Femur (tissue), 1 donor: ENCODE measurements at places on chromosomes 5 and 9.
A peak's percentile ranks its signal among the peaks of the same experiment; 100 is the strongest.

GRCh38 chr5:172007175-172008110 is 1.0 kb upstream of the FBXW11 start:
- DNase-seq, result no peak

DNA sequence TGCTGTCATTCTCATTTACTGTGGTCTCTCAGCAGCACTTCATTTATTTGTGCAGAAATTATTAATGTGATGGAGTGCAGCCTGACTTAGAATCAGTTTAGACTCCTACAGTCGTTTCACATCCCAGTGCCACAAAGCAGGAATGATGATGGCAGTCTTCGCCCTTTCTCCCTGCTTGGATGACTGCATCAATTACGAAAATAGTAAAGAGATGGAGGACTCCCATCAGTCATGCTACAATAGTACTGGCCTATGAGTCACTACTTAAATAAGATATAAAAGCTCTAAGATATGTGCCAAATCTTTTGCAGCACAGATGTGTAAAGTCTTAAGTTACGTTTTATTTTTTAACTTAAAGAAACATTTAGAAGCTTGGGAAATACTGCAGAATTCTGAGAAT is 263.9 kb downstream of the CHSY3 start:
- no peak for DNase-seq

DNA sequence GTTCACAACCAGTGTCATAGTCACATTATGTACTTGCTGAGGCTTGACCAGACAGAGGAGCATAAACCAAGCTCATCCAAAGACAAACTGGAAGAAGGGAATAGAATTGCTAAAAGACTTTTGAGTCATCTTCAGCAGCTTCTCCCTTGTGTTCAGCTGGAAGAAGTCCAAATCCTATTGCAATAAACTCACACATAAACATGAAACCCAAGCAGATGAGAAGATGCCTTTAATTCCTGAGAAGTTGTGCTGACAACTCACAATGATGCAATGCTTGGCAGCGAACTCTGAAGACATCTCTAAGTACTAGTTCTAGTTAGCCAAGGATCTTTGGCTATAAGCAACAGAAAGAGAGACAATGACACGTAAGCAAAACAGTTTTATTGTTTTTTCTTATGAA is 642.1 kb downstream of the KCTD16 start:
- DNase-seq, result peak; percentile 33

DNA sequence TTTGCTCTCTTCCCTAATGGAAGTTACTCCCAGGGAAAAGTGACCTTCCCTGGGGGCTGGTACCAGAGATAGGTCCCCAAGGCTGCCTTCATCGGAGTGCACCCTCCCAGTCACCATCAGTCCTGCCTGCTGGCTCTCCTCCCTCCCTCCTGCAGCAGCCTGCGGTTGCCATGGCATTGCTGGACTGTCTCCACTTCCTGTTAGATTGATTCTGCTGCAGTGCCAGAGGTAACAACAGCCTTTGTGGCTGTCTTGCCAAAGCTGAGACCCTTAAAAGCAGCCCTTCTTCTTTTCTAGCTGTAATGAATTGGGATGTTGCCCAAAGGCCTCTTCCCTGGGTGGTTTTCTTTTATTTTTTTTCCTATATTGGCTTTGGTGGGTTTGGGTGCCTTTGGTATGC is 78.1 kb upstream of the PRLR start:
- DNase-seq, result peak; percentile 27

- no peak for DNase-seq
These were observed 4.9 kb upstream of the FAM163B start for GRCh38 chr9:133614056-133614455.

- no peak for DNase-seq
These were observed 223.3 kb downstream of the MEF2C start for GRCh38 chr5:88659529-88660263.

DNA sequence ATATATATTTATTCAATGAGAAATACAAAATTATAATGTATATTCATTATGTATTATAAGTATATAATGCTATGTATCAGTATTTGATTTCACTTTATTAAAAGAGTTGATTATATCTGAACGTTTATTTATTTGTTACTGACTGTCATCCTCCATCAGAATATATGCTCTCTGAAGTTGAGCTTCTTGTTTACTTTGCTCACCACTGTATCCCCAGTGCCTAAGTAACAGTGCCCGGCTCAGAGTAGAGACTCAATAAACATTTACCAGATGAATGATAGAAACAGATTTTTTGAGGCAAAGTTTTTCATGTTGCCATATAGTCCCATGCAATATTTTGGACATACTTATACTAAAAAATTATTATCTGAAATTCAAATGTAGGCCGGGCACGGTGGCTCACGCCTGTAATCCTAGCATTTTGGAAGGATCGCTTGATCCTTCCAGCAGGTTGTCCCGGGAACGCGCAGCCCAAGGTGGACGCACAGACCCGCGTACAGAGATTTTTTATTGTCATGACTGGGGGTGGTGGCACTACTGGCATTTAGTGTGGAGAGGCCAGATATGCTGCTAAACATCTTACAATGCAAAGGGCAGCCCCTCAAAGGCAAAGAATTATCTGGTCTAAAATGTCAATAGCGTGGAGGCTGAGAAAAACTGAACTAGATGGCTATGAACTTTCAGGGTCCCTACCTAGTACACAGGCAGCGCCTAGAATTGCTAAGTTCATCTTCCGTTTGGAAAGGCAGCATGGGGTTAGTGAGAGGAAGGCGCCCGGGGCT is 761 bp upstream of the DNAJC25 start:
- no peak for DNase-seq

DNA sequence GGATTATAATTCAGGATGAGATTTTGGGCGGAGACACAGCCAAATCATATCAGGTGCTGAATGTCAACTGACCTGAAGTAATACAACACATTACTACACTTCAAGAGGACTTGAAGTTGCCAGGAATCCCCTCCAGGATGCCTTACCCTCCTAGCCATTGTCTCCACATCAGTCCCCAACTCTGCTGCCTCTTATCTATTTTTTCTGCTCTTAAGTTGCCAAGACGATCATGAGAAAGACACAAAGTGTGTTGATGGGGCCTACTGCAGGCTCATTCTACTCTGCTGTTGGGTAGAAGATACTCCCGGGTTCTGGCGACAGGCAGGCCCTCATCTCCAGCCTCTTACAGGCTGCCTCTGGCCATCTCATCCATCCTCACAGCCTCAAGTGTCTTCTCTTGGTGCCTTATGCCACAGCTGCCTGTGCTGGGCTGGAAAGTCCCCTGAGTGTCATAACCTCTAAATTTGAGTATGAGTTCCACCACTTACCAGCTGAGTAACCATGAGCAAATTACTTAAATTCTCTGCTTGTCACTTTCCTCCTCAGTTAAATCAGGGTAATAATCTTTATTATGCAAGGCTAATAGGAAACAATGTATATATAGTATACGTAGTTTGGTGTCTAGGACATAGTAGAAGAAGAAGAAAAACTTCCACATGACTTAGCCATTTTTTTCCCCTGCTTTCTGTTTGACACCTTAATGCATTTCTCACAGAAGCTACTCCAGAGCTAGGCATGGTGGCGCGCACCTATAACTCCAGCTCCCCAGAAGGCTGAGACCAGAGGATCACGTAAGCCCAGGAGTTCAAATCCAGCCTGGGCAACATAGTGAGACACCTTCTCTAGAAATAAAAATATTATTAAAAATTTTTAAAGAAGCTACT is 73.0 kb upstream of the SNX2 start:
- DNase-seq, result no peak

- DNase-seq, result no peak
These were observed 226.9 kb downstream of the TMEM38B start for GRCh38 chr9:105921057-105921726.

DNA sequence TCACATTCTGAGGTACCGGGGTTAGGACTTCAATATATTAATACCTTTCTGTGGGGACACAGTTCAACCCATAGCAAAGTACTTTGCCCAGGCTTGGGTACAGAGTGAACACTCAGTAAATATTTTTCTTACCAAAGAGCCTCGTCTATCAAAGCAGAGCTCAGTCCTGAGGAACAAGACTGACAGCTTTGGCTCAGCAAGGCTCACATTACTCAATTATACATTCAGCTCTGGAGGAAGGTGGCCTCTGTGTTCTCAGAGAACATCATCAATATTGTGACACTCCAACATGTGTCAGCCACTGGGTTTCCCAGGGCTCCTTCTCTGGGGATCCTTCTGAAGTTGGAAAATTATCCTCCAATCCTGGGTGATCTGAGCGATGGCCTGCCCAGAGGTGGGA is 186.4 kb downstream of the NMUR2 start:
- DNase-seq, result no peak

- DNase-seq, result no peak
These were observed 70.5 kb downstream of the FOXD1 start for GRCh38 chr5:73378070-73378469.

- DNase-seq, result no peak
These were observed 41.1 kb upstream of the DAP start for GRCh38 chr5:10801931-10802666.

DNA sequence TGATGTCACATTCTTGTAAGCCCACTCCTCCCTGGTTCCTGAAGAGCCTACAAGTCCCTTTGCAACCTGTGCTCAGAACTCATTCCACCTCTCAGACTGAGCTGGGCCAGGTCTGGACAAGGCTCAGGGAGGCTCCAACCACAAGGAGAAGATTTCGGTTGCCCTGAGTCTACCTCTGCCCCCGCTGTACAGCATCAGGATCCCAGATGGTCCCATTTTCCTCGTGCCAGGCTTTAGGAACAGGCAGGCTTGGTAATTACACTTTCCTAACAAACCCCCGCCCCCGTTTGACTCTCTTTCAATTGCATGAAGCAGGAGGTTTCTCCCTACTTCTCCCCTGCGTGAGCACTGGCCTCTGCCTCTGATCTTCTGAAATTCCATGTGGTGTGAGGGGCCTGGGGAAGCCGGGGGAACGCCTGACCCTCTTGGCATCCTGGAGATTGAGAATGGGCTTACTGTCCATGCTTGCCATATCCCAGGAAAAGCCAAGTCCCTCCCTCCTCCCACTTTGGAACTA is 86.9 kb upstream of the CTNNA1 start:
- no peak for DNase-seq

GRCh38 chr5:10130881-10131280 is 118.8 kb downstream of the ATPSCKMT start:
- DNase-seq, result no peak

DNA sequence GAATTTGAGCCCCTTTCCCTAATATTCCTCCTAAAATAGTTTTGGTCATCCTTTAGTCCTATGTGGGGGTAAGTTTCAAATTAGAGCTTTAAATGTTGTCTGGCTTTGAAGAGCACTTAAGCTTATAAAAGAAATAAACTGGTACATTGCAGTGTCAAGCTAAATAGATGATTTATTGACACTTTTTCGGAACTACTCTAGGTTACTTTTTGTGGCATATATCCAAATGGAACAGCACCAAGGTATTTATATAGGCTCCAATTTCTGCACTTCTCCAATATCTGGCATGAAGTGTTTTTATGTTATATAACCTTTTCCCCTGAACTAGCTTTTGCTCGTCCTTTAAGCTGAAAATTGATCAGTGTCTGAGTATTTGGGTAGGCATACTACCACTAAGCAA is 402.5 kb downstream of the NFIB start:
- DNase-seq, result no peak

DNA sequence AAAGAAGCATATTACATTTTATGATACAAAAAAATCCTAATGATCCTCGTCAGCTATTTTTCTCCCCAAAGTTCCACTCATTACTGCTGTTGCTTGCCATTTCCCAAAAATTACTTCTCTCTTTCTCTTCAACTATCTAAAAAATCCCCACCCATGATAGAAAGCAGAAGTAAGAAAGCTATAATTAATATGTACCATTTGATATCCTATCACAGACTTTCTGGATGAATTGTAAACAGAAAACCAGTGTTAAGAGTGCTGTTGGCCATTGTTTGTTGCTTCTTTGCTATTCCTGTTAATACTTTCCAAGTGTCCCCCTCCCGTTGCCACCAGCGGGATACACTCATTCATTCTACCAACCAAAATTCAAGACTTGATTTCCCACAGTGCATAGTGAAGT is 136.3 kb upstream of the SMARCA2 start:
- no peak for DNase-seq

DNA sequence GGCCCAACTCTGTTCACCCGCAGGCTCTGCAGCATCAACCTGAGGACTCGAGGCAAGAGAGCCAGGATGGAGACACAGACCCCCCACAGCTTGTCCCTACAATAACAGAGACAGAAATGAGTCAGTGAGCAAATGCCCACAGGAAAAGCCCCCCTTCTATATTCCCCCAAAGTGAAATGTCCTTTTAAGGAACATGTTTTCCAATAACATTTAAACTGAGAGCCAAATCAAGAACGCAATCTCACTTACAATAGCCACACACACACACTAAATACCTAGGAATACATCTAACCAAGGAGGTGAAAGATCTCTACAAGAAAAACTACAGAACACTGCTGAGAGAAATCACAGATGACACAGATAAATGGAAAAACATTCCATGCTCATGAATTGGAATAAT is 49.0 kb downstream of the TEX10 start:
- no peak for DNase-seq

GRCh38 chr9:35537913-35538312 is 48.0 kb downstream of the RUSC2 start:
- no peak for DNase-seq

DNA sequence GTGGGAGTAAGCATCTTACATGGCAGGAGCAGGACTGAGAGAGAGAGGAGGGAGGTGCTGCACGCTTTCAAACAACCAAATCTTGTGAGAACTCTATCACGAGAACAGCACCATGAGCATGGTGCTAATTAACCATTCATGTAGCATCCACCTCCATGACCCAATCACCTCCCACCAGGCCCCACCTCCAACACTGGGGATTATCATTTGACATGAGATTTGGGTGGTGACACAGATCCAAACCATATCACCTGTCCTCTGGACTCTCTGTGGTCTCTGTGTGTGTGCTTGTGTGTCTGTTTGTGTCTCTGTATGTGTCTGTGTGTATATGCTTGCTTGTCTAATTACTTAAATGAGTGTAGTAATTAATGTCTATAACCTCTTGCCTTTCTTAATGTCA is 31.1 kb downstream of the SEC61B start:
- DNase-seq, result no peak

DNA sequence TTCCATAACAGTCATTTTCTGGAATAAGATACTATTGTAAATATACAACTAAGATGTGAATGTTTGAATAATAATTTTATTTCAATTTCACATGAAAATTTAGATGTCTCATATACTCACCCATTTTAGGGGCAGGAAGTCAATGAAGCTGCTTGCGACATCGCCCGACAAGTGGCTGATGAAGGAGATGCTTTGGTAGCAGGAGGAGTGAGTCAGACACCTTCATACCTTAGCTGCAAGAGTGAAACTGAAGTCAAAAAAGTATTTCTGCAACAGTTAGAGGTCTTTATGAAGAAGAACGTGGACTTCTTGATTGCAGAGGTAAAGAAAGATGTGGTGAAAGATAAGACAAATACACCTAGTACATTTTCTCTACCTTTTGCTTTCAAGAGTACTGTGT is 8.6 kb downstream of the BHMT start:
- no peak for DNase-seq

DNA sequence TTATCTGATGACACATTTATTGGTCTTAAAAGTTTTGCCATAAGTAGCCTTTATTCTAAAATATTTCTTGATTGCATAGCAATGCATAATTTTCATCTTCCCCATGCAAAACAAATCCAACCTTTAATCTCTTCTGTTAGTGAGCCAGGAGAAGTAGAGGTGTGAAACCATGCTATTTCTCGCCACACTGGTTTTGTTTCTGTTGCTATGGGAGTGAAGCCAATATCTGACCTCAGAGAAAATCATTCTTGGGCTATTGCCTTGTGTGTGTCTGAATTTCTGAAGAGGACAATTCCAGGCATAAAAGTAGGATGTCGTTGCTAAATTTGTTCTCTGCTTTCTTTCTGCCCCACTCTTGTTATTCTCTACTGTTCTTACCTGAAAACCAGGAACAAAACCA is 183.6 kb downstream of the PTTG1 start:
- DNase-seq, result no peak
